ENCODE measurements at places on chromosomes 4 and X.

DNA sequence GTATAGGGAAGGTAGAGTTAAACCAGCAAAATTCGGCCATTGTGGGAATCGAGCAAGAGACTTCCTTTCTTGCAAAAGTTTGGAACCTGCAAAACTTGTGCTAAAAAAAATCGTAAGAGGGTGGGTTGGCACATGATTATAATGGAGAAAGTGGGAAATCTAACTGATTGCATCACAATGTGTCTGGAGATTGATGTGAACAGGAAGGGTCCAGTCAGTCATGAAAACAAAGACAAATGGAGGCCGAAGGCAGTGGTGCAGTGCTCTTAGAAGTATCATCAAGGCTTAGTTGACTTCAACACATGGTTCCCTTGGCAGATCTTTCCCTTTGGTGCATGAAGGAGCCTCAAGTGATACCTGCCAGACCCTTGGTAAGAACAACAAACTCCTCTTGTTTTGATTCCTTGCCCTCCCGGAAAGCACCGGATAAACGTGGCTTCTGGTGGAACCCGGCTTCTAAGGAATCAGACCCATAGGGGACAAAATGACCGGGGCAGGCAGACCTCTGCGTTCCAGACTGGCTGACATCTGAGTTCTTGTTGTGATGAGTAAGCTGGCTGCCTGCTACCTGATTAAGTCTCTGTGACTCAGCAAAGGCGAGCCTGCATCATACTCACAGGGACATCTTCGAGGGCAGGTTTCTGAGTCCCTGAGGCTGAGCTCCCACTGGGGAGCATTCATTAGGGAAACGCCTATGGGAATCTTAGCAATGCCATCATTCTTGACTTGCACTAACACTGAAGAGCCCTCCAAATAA is 87.7 kb upstream of the MAP3K15 start:
- no peak for DNase-seq

GRCh38 chr4:83282049-83282535 is 2.5 kb downstream of the COQ2 start:
- DNase-seq = peak; percentile 70

GRCh38 chrX:115560211-115560977 is 580 bp upstream of the PLS3 start:
- peak; percentile 77 for DNase-seq

DNA sequence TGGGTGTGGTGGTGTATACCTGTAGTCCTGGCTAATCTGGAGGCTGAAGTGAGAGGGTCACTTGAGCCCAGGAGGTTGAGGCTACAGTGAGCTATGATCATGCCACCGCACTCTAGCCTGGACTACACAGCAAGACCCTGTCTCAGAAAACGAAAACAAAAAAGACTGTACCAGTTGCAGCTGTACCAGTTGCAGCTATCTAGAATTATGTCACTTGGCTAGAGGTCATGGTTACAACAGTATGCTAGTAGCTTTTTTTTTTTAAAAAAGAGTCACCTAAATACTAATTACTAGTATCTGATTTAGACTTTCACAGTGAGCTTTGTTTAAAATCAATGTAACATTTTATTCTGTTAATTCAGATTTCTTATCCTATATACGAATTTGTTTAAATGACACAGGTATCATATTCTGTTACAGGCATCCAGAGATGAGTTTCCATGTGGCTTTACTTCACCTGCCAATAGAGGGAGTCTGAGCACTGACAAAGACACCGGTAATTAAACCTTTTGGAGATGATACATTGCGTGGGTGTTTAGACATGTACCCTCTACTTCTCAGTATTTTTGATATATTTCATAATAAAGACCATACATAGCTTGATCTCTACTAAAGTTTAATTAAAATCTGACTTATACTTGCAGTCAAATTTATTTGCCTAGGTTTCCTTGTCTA is 100.2 kb upstream of the IL13RA1 start:
- DNase-seq = peak; percentile 53

DNA sequence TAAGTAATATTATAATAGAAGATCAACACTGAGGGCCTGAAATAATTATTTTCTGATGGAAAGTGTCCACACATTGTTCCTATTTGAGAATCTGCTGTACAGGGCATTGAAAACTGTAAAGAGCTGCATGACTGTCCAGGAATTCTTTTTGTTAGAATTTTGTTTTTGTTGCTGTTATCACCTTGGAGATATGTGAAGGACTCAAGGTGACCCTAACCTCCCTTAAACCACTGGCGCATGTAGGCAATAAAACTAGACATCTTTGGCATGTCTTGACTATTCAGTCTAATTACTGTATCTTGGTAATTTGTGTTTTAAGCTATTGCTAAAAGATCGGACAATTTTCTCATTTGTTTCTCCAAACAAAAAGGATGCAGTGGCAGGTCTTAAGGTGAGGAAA is 55.5 kb upstream of the SMIM10 start:
- DNase-seq = no peak
